LHCN-M2 (cell line): ENCODE measurements at places on chromosomes 6 and 20. TPM values are rescaled to one million over a fixed set of nuclear protein-coding genes. Genes with fewer than 3 reads are reported as not detected.

ZBTB22 gene
- total RNA-seq, result 10.1 and 15.0 TPM in 2 replicates

CTCFL gene
- total RNA-seq, result not detected in 2 replicates

TMEM151B gene
- not detected in 2 replicates for total RNA-seq

CST5 gene
- not detected in 2 replicates for total RNA-seq

ZNFX1 gene
- 42.9 and 55.8 TPM in 2 replicates for total RNA-seq

LST1 gene
- not detected in 2 replicates for total RNA-seq

COL9A3 gene
- total RNA-seq, result not detected in 2 replicates
